Stimulated activated CD8-positive, alpha-beta memory T cell treated with anti-CD3 and anti-CD28 coated beads, Interleukin-4, amount 100 ng/mL, for 4 hours (primary cell): ENCODE measurements at places on chromosomes 7 and 10.

DNA sequence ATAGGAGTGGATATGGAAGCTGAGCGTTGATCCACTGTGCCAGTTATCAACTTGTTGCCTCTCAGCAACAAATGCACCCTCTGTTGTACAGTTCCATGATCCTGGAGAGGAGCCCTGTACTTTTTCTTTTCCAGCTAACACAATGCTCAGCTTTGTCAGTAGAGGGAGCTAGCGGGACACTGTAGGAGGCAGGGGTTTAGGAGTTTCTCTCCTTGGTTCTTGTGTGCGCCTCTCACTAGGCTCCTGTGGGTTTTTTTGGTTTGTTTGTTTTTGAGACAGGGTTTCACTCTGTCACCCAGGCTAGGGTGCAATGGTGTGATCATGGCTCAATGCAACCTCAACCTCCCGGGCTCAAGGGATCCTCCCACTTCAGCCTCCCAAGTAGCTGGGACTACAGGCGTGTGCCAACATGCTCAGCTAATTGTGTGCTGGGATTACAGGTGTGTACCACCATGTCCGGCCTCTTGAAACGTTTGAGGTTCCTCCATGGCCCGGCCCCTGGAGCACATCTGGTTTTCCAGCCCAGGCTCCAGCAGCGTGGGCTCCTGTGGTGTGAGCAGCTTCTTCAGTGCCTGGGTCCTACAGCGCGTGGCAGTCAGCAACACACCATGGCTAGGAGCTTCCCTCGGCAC lies 12.0 kb upstream of the MARVELD1 start:
- DNase-seq, result no peak

GRCh38 chr7:104967088-104967487 lies 46.9 kb upstream of the KMT2E start:
- DNase-seq, result no peak

DNA sequence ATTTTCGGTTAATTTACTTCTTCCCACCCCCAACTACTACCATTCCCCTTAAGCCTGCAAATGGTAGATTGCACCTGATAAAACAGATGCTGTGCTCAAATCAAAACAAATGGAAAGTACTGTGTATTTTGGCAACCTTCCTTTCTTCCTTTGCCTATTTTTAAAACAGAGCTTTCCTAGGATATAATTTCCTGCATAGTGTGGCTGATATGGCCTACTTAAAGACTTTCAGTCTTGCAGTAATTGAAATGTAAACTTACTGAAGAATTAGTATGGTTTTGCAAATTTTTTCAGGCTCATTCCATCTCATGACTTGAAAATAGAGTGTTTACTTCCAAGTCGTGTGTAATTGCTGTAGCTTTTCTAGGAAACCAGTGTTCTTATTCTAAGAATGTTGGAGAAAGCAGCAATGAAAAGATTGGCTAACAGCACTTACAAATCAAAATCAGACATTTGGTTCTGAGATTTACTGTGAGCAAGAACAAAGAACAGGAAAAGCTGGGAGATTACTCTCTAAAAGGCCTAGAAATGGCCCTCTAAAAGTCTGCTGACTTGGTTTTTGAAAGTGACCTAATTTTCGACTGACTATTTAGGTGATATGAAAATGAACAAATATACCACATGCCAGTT lies 52.0 kb downstream of the REEP3 start:
- no peak for DNase-seq

DNA sequence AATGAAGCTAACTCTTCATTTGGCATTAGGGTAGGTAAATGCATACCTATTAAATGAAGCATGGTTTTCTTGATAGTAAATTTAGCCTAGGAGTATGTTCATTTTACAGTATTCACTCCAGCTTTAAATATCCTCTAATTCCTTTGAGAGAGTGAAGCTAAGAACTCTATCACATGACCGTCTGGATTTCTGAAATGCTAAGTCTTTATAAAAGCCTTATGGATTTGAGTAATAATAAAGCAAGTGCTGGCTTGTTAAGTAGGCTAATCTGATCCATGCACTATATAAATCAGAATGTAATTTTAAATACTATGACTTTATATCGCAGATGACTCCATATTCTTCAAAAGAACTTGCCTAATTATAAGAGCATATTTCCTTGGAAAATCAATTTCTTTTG lies 64.8 kb downstream of the REEP3 start:
- no peak for DNase-seq

DNA sequence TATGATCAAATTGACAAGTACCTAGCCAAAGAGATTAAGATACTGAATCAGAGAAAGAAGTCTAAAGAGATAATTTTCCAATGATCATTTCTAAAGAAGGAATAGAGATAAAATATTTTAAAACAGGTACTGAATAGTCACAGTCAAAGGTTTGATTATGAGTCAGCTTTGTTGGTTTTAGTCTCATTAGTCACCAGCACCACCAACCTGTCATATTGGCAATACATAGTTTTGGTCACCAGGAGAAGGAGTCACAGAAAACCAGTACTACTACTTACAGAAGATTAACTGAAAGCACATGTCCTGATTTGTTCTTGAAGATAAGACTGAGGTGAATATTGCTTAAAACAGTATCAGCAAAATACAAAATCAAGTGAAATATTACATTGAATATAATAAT lies 34.6 kb downstream of the ZEB1 start:
- no peak for DNase-seq

DNA sequence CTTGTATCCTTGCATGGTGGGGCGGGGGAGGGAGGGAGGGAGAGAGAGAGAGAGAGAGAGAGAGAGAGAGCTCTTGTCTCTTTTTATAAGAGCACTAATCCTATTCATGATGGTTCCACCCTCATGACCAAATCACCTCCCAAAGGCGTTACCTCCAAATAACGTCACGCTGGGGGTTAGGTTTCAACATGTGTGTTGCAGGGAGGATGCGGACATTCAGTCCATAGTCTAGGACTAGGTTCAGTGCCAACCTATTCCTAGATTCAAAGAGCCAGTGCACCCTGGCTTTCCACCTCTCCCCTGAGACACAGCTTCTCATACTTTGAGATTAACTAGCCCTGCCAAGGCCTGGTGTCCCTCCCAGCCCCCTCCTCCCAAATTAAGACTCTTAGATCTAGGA lies 123.0 kb downstream of the GRK5 start:
- no peak for DNase-seq

DNA sequence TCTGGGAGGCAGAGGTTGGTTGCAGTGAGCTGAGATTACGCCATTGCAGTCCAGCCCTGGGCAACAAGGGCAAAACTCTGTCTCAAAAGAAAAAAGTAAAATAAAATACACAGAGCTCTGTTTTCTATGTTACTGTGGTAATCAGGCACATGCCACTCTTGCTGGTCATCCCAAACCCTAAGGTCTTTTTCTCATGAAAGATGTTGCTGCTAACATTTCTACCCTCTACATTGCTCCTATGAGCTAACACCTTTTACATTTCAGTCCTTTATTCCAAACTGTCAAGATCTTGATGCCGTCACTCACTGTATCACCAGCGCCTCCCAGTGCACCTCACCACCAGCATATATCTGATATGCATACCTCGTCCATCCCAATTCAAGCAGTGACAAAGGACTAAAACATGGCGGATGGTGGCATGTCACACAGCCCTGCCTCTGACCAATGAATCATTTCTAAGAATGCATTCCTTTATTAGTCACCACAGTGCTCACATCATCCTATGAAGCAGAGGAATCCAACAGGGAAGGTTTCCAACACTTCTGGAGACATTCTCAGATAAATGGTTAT lies 4.3 kb downstream of the DAGLB start:
- DNase-seq, result no peak

GRCh38 chr7:101166909-101167644 lies 1.7 kb upstream of the VGF start:
- DNase-seq, result no peak

- DNase-seq, result no peak
These were observed 43.3 kb upstream of the HBP1 start for GRCh38 chr7:107125475-107125874.

DNA sequence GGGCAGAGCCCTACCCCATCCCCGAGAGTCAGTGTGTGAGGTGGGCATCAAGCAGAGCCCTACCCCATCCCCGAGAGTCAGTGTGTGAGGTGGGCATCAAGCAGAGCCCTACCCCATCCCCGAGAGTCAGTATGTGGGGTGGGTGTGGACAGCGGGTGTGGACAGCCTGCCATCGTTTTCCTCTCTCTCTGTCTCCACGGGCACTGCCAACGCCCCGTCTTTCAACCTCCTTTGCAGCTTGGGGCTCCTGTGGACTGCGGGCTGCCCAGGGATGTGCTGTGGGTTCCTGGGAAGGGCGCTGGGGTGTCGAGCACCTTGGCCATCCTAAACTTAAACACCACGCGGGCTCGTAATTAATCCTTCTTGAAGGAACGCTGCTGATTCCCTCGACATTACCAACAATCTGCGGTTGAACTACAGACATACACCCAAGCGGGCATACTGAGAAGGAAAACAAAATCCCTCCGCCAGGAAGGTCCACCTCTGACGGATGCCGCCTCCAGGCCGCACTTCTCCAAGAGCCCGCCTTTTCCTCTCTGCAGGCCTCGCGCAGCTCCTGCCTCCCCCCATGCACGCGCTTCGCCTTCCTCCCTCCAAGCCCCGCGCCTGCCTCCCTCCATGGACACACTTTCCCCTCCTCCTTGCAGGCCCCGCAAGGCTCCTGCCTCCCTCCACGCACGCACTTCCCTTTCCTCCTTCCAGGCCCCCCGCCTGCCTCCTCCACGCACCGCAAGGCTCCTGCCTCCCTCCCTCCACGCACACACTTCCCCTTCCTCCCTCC lies 65.1 kb downstream of the ADARB2 start:
- DNase-seq, result no peak

DNA sequence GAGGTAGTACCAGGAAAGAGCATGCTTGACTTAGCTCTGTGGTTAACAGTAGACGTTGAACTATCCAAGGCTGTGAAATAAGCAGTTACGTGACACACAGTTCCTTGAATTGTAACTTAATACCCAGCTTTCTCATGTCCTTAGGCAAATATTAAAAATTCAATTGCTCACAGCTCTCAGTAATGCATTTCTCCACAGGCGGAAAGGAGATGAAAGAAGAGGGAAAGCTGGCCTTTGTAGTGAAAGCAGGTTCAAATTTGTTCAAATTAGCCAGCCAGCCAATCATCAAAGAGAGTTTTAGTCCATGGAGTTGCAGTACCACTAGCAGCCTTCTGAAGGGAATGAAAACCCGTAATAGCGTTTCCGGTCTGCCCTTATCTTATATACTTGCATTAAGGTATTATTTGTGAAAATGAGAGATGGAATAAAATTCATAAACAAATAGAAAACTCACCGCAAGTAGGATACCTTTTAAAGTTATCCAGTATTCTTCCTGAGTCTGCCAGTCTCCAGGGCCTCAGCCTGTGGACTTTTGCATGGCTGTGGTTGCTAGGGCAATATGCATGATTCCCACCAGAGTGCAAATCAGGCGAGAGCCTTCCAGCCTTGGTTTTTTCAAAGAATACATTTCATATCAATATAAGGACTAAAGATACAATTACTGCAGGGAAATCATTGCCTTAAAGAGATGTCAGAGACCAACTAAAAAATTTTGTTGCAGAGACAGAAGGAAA lies 795.5 kb downstream of the TNS3 start:
- no peak for DNase-seq

- DNase-seq, result no peak
These were observed 135.1 kb upstream of the TRIM24 start for GRCh38 chr7:138324941-138325340.

DNA sequence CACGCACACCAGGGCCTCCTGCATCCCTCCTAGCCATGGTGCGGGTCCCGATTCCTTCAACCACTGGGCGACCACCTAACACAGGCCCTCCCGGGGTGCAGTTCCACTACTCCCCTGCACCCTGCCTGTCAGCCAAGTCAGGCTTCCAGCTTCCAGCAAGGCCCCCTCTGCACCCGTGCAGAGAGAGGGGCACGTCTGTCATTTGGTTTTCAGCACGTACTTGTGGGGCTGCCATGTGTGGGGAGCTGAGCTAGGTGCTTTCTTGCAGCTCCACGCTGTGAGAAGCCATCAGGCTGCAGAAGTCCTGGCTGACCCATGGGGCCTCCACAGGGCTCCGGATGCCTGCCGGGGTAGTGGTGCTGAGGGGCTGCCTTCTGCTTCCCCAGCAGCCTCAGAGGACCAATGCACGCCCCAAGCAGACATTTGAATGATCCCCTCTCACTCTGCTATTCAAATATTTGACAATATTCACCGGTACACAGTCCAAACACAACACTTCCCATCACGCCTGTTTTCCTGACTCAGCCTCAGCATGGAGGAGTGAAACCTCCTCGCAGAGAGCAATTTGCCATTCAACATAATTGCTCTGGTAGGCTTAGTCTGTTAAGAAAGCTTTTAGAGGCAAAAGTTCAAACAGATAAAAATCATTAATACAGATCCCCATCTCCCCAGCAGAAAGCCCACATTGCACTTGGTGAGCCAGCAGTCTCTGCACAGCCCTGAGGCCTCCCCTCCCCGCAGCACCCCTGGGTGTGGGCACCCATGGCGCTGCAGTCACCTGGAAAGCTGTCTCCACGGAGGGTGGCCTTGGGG lies 449.9 kb downstream of the PTPRN2 start:
- no peak for DNase-seq

GRCh38 chr10:78066728-78067430 lies 33.2 kb downstream of the RPS24 start:
- DNase-seq, result no peak

- DNase-seq, result no peak
These were observed 76.5 kb downstream of the AUTS2 start for GRCh38 chr7:69674701-69675182.

DNA sequence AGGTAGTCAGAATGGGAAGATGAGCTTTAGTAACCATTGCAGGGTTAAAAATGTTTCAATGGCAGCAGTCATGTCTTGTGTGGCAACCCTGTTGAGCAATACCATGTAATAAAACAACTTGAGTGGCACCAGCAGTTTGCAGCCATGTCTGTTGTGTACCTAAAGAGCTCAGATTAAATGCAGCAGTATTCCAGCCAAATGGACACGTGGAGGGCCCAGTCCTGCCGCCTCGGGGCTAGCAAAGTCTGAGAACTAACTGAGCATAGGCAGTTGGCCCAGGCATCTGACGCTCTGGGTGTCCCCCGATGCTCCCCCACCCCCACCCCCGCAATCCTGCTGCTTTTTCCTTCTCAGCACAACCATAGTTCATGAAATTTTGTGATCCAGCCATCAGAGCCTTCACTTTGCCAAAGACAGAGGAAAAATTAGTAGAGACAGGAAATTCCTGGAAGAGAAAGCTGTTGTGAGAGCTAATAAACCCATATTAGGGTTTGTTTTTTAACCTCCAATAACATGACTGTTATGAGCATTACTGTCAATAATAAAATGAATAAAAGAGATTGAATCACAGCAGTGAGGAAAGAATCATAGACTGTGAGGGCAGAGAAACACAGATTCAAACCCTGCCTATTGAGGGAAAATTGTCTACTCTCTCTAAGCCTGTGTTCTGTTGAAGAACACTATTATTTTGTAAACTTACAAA lies 220.6 kb upstream of the RHOBTB1 start:
- DNase-seq, result no peak

DNA sequence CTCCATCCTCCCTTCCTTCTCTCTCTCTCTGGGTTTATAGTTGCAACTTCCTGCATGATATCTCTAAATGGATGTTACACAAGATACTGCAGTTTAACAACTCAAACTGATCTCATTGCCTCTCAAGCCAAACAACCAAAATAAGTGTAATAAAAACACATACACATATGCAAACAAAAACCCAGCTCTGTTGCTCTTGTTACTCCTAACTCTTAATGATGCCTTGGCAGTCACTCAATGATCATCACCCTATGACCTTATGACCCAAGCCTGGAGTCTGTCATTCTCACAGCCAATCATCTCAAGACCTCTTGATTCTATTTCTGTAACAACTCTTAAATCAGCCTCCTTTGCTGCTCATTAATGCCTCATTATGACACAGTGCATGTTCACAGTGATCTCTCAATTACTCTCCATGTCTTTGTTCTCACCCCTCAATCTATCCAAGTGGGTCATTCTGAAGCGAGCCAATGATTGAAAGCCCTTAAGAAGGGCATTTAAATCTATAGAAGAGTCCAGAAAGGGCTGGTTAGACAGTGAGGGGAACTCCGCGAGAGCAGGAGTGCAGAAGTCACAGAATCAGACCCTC lies 210.9 kb downstream of the INHBA start:
- DNase-seq, result no peak
